Lower lobe of right lung (tissue), 2 donors: ENCODE measurements at places on chromosomes 6 and 20.

DNA sequence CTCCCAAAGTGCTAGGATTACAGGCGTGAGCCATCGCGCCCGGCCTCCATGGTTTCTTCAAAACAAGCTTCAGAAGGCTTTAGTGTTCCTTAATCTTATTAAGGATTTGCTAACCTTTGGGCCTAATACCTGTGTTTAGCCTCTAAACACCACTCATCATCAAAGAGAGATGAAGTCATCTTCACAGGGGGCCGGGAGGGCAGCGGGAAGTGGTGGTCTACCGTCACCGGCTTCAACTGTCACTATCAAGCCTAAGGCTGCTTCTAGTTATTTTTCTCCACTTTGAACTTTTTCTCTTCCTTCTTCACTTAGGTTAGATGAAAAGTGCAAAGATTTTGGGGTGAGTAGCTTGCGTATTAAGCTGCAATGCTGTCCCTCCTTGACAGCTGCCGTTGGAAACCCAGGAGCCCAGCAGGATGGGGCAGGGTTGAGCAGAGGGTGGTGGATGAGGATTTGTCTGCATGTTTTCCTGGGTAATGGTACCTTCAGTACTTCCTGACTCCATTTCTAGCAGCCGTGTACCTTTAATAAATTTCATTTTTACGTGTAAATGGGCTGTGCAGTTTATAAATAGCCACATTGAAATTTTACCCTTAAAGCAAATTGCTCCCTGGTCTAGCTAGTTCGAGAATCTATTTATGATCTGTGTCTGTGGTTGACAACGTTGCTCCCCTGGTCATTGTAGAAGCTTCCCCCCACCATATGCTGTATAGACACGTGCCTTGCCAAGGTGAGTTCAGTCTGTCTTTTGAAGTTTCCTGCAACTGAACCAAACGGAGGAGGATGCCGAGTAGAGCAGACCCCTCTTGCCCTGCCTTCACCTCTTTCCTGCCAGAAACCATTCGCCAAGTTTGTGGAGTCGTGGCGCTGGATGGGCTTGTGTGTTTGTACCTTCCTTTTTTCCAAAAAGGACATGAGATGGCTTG, 64.8 kb downstream of the SYNJ2 start:
- peak; percentile 10 for DNase-seq

- DNase-seq: no peak
Observed at GRCh38 chr6:3245216-3245615, 13.5 kb upstream of the PSMG4 start.

DNA sequence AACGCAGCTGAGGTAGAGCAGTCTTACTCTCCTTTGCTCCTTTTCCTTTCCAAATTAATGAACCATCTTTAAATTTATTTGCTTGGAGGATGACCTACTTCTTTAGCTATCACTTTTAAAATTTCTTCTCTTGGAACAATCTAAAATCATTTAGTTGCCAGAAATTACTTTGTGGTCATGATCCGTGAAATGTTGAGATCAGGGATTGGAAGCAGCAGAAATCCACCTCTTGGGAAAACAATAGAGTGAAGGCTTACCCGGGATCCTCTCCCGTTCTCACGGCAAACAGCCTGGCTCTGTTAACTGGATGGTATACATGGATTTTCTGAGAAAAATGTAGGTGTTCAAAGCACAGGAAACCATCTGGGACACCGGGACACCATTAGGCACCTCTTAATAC, 7.7 kb downstream of the AKAP12 start:
- DNase-seq: no peak

GRCh38 chr6:12296604-12297003, 6.4 kb downstream of the EDN1 start:
- no peak for DNase-seq

GRCh38 chr6:27838058-27838944, 73.9 kb downstream of the OR2B2 start:
- DNase-seq: peak; percentile 84

GRCh38 chr6:36025260-36025931, 955 bp upstream of the SLC26A8 start:
- no peak for DNase-seq

DNA sequence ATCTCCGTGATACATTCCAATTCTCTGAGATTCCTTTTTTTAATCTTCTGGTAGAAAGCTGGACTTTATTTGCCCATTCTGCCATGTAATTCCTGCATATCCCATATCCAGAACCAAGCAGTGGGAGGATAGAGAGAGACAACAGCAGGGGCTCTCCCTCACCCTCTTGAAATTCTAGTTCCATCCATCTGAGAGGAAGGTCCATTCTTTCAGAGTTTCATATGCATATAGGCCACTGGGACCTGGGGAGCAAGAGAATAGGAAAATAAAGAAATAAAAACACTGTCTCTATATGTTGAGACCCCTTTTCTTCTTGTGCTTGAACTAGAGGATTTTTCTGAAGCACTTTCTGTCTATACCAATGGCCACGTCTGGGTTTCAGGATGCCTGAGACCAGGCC, 147.9 kb upstream of the STMND1 start:
- no peak for DNase-seq

- no peak for DNase-seq
Observed at GRCh38 chr20:51758978-51759544, 9.1 kb downstream of the ATP9A start.

DNA sequence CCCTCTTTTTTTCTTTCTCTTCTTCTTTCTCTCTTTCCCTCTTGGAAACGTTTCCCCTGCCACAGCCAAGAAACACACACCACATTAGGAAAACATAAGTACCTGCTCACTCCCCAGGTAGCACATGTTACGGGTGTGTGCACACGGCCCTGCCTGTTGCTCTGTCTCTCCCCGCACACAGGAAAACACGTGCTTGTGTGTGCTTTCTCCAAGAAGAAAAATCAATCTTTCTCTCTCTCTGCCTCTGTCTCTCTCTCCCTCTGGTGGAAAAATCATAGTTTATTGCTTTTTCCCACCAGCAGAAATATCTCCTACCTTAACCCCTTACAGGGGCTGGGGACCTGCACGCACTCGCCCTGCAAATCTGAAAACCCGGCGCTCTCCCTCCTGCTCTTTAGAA, 102.3 kb downstream of the EDN3 start:
- DNase-seq: no peak

- DNase-seq: no peak
Observed at GRCh38 chr6:161115468-161115867, 123.9 kb downstream of the MAP3K4 start.
